ENCODE measurements at places on chromosomes 16 and 17. TPM values are rescaled to one million over a fixed set of nuclear protein-coding genes. Genes with fewer than 3 reads are reported as not detected.

Gene C17orf67
- 1.8 TPM for total RNA-seq

Gene MYOCD
- 0.71 TPM for total RNA-seq

Gene NDUFAF8
- 221 TPM for total RNA-seq

Gene KIF2B
- total RNA-seq, result not detected

Gene SPATA32
- 0.17 TPM for total RNA-seq

Gene SLC38A8
- total RNA-seq, result not detected

Gene MPP3
- 15.5 TPM for total RNA-seq

Gene RASD1
- total RNA-seq, result 3.1 TPM

Gene CCL4L2
- total RNA-seq, result not detected

Gene TPPP3
- total RNA-seq, result 9.5 TPM

Gene BTBD17
- not detected for total RNA-seq

Gene ADAP2
- 4.1 TPM for total RNA-seq

Gene RNF40
- total RNA-seq, result 81.7 TPM

Gene EPX
- not detected for total RNA-seq

Gene PSMC5
- total RNA-seq, result 219 TPM

Gene UMOD
- not detected for total RNA-seq

Gene ALDH3A1
- total RNA-seq, result 1,130 TPM

Gene HIC1
- 2.0 TPM for total RNA-seq

Gene LRRC37A
- 0.99 TPM for total RNA-seq

Gene CUEDC1
- total RNA-seq, result 59.2 TPM
